ENCODE measurements at places on chromosomes 1 and 21.

- DNase-seq = no peak
Measured at GRCh38 chr1:46539972-46540371, 11.5 kb downstream of the KNCN start.

GRCh38 chr1:156524481-156524869, 23.9 kb upstream of the MEF2D start:
- peak; percentile 76 for DNase-seq

DNA sequence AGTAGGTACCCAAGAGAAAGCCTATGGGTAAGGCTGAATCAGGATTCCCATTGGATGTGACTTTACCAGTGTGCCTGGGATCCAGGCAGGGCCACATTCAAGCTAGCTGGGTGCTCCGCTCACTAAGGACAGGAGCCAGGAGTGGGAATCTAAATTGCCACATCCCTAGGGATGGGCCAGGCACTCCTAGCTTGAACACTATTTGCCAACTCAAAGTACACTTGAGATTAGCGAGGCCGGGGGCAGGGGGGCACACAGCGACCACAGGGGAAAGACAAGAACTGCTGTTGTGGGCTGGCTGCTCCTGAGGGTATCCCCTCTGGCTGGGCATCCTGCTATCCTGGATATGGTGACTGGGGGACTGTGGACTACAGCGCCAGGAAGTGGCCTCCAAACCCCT, 4.3 kb downstream of the SLC45A3 start:
- DNase-seq = no peak

DNA sequence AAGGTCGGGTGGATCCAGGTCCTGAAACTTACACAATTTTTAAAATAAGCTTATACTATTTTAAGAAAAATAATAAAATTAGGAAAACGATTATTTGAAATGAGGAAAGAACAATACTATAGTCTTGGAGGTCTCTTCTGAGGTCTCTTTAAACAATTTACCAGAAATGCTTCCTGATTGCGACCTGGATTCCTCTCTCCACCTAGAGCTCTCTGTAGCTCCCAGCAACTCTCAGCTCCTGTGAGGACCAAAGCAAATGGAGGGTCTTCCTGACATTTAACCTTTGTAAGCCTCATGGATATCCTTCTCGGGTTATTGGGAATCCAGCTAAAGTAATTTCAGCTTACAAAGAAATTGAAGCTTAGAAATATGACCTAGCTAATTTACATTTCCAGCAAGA, 886 bp downstream of the BTBD8 start:
- no peak for DNase-seq

DNA sequence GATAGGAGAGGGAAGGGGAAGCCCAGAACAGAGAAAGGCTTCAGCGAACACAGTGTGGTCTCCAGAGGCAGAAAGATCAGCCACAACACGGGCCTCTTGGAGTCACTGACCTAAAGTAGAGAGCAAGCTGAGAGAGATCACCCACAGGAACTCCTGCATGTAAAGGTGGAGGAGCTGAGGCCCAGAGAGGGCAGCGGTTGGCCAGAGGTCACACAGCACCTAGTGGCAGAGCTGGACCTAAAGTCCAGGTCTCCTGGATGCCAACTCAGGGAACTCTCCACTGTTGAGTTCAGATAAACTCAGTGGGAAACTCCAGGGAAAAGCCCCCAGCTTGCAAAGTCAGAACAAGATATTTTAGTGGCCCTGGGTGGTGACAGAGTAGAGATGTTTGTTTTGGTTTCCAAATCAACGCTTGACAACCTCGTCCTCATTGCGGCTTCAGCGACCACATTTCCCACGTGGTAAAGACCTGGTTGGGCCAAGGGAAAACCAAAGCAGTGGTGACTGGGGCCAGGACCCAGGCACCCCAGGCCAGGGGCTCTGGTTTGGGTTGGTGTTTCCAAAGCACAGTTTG, 4.6 kb downstream of the IFFO2 start:
- DNase-seq = peak; percentile 92

DNA sequence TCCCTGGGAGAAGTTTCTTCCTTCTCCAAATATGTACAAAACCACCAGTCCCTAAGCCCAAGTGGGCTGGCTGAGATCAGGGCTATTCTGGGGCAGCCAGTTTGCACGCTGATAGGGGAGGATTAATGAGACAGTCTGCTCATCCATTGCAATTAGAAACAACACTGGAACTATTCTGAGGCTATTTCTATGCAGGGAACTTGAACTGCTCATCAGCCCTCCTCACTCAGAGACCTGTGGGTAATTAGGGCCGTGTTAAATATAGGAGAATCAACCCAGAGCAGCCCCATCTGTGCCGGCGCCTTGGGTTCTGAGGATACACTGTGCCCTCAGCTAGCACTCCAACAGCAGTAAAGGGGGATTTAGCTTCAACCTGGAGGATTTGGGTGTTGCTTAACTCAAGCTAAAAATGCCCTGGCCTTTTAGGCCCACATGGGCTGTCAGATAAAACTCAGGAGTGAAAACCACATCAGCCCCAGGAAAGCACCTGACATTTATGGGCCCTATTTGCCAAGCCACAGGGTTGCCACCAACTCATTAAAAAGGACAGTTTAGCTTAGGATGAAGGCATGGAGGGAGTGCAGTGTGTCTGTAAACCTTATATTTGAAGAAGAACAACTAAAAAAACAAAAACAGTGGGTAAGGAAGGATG, 53.9 kb downstream of the DUSP10 start:
- no peak for DNase-seq

GRCh38 chr1:237269938-237270337, 228.0 kb downstream of the RYR2 start:
- no peak for DNase-seq

DNA sequence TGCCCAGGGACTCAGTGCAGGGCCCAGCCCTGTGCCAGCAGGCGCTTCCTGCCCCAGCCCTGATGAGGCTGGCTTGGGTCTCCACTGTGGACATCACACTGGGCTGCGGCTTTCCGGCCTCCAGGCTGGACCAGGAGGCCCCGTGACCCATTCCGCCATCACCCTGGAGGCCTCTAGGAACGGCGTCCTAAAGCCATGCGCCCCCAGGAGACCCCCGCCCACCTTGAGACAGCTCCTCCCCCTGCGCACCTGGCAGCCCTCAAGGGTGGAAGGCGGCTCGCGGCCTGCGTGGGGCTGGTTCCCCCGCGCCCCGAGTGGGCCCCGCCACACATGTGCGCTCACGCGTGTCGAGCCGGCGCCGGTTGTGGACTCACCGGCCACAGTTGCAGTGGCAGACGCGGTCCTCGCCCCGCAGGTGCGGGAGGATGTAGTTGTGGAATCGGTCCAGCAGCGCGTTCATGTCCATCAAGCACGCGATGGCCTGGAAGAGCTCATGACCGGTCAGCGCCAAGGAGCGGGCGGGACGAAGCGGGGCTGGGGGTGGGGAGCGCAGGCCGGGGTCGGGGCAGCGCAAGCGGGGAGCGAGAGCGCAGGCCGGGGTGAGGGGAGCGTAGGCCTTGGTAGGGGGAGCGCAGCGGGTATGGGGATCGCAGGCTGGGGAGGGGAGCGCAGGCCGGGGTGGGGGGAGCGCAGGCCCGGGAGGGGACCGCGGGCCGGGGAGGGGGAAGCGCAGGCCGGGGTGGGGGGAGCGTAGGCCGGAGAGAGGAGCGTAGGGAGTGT, 924 bp downstream of the TMEM240 start:
- DNase-seq = no peak

- peak; percentile 58 for DNase-seq
Measured at GRCh38 chr1:93080179-93080823, 1.2 kb downstream of the MTF2 start.

GRCh38 chr21:16287046-16287445, 557.3 kb downstream of the USP25 start:
- no peak for DNase-seq

- DNase-seq = no peak
Measured at GRCh38 chr1:209689477-209689876, 14.3 kb downstream of the G0S2 start.

- DNase-seq = no peak
Measured at GRCh38 chr1:217554849-217555248, 76.0 kb downstream of the GPATCH2 start.

DNA sequence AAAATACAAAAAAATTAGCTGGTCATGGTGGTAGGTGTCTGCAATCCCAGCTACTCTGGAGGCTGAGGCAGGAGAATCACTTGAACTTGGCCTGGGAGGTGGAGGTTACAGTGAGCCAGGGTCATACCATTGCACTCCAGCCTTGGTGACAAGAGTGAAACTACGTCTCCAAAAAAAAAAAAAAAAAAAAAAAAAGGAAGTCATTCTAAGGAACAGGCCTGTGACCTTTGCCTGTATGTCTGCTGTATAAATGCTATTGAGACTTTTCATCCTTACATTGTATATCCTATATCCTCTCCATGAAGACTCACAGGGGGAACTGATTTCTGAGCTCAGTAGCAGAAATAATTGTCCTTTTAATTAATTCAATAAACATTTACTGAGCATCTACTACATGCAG, 7.5 kb upstream of the CTPS1 start:
- peak; percentile 63 for DNase-seq

- no peak for DNase-seq
Measured at GRCh38 chr1:116679828-116680628, 12.5 kb upstream of the IGSF3 start.

GRCh38 chr21:26377111-26377694, 195.9 kb downstream of the CYYR1 start:
- no peak for DNase-seq

DNA sequence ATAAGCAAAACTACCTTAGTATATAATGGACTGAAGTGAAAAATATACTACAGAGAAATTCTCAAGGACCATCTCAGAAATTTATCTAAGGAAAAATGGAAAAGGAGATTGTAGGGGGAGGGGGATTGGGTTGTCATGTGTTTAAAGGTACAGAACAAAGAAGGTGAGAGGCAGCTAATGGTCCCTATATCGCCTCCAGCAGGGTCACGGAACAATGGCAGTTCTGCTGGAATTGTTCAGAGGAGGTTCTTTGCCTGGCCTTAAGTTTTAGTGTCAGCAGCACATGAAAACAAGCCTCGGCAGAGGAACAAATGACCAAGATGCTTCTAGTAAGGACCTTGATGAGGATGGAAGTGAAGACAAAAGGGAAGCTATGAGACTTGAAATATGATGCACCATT, 42.0 kb upstream of the RGS2 start:
- DNase-seq = no peak

DNA sequence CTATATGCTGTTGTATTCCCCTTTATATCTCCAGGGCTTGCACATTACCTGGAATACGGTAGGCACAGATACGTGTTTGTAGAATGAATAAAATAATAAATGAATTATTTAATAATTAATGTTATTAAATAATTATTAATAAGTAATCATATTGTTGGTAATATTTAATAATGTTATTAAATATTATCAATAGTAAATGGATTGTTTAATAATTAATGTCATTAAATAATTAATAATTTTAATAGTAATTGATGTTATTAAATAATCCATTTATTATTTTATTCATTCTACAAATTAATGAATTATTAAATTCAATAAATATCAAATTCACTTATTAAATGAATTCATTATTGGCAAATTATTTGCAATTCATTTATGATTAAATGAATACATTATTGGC, 175.1 kb downstream of the MATN1 start:
- no peak for DNase-seq

DNA sequence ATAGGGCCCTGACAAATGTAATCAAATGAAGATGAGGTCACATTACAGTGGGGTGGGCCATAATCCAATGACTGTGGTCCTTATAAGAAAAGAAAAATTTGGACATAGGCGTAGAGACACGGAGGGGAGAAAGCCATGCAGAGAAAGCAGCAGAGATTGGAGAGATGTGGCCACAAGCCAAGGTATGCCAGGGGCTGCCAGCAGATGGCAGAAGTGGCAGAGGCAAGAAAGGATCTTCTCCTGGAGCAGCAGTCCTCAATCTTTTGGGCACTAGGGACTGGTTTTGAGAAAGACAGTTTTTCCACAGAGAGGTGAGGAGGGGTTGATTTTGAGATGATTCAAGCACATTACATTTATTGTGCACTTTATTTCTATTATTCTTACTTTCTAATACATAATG, 355.1 kb downstream of the NPHP4 start:
- DNase-seq = peak; percentile 16

DNA sequence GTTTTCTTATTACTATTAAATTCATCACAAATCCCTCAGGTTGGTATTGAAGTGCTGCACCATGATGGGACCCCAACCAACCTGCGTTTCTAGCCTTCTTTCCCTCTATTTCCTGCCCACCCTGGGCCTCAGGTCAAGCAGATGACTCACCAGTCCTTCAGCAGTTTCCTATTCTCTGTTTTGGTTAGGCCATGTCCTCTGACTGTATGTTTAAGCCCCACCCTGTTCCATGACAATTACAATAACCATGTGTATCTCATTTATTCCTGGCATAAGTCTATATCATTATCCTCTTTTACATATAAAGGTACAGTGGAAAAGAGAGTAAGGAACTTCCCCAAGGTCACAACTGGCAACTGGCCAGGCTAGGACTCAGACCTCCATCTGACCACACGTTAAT, 5.3 kb upstream of the FAM78B start:
- no peak for DNase-seq

DNA sequence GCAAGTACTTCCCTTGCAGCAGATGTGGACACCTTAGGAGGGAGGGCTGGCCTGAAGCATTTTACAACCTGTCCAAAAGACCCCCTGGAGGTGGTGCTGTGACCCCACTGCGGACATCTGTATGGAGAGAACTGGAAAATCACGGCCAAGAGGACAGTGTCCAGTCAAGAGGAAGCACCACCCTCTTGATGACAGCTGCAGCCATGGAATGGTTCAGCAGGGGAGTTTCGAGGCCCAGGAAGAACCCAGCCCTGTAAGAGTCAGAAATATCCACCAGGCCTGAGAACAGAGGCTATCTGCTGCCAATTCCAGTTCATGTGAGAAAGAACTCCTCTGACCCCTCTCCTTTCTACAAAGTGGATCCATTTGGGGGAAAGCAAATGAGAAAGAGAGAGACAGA, 126.8 kb downstream of the PLXNA2 start:
- no peak for DNase-seq

DNA sequence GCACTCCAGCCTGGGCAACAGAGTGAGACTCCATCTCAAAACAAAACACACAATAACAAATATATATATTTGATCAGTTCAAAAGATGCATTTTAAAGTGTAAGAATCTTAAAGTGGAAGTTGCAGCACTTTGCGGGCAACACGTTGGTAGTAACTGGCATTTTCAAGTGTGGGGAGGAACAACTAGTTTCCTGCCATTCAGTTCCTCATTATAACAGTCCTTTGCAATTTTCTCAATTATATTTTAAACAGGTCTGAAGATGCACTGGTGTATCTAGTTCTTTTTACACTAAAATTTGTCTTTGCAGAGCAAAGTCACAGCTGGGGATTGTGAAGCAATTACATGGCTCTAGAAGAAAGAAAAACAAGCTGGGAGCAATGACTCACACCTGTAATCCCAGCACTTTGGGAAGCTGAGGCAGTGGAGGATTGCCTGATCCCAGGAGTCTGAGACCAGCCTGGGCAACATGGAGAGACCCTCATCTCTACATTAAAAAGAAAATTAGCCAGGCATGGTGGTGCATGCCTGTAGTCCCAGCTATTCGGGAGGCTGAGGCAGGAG, 25.3 kb downstream of the RRAGC start:
- DNase-seq = no peak

GRCh38 chr1:201042779-201043461, 19.4 kb upstream of the KIF21B start:
- peak; percentile 76 for DNase-seq

GRCh38 chr1:53378061-53378460, 50.2 kb upstream of the LRP8 start:
- DNase-seq = no peak
